ENCODE measurements at places on chromosomes 11 and 22.

- DNase-seq = no peak
Measured at GRCh38 chr11:9231848-9232177, 33.3 kb downstream of the DENND5A start.

DNA sequence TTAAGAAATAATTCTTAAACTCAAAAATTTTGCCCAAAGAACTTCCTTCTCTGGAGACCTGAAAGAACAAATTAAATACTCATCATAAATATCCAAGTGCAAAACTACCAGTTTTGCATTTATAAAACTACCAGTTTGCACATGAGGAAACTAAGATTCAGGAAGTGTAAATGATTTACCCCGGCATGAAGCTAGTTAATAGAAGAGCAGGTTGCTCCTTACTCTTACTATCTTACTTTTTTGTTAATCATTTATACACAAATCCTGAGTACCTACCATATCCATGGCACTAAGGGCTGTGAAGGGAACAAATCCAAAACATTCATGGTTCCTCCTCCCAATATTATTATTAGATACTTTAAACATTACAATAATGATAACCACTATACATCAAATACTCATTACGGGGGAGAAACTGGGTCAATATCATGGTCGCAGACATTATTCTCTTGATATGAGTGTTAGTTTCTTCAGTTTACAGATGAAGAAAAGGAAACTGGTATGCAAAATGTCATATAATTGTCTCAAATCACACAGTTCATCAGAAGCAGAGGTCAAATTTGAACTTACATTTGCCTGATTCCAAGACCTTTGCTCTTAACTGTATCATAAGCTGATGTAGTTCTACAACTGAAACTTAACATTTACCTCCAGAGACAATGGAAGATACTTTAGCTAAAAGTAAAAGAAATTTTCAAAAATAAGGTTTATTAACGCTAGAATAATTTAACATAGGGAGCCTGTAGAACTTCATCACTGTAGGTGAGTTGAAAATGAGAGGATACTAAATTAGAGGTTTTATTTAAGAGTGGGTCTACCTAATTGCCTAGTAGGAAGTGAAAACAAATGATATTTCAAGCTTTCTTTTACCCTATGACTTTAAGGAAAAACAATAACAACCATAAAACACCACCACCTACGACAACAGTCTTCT, 74.5 kb downstream of the FAM76B start:
- no peak for DNase-seq

DNA sequence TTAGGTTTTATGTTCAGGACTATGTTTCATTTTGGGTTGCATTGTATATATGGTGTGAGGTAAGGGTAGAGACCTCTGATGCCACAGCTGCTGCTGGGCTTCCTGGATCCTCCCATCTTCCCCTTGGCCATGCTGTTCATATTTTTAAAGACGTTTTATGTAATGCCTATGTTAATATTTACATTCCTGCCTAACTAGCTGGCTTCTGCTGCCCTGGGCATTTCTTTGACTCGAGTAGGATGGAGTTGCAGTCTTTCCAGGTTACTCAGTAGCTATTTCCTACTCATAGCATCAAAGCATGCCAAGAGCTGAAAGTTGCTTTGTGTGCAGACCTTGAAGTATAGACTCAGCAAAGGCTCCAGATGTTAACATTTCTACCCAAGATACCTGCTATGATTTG, 220.5 kb upstream of the CADM1 start:
- DNase-seq = no peak

DNA sequence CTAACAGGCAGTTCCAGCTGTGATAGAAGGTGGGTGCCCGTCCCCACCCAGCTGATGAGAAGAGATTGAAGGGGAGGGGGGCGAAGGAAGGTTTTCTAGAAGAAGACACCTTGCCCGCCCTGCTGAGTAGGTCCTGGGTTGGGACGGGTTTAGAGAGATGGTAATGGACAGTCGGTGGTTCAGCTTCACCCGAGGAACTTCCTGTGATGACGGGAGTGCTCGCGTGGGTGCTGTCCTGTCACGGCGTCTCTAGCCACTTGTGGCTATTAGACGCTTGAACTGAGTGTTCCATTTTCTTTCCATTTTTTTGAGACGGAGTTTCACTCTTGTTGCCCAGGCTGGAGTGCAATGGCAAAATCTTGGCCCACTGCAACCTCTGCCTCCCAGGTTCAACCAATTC, 27.6 kb upstream of the MGAT3 start:
- no peak for DNase-seq

DNA sequence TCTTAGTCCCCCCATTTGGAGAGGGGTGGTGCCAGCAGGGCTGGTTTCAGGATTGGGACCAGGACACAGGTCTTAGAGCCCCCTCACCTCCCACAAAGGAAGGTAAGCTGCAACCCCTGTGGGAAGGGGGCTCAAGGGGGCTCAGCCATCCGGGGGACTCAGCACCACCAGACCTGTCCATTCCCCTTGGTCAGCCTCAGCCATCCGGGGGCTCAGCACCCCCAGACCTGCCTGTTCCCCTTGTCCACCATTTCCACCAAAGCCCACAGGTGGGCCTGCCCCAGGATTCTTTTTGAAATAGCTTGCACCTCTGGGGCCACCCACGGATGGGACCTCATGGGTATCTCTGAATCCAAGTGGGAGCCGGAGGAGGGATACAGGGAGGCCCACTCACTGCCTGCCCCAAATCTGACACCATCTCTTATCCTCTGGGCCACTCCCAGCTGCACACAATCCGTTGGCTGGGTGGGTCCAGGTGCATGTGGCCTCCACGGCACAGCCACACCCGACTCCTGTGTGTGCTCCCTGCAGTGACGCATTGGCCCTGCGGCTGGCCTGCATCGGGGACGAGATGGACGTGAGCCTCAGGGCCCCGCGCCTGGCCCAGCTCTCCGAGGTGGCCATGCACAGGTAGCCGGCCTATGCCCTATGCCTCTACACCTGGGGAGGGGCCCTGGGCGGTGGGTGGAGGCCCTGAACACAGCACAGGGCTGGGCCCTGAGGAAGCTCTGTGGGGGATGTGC, 15.9 kb downstream of the MCAT start:
- no peak for DNase-seq

GRCh38 chr11:61134801-61135257, 26.4 kb downstream of the VPS37C start:
- no peak for DNase-seq

GRCh38 chr11:120494595-120494994, 17.0 kb upstream of the GRIK4 start:
- no peak for DNase-seq

- no peak for DNase-seq
Measured at GRCh38 chr22:23825246-23825905, 13.4 kb downstream of the DERL3 start.

DNA sequence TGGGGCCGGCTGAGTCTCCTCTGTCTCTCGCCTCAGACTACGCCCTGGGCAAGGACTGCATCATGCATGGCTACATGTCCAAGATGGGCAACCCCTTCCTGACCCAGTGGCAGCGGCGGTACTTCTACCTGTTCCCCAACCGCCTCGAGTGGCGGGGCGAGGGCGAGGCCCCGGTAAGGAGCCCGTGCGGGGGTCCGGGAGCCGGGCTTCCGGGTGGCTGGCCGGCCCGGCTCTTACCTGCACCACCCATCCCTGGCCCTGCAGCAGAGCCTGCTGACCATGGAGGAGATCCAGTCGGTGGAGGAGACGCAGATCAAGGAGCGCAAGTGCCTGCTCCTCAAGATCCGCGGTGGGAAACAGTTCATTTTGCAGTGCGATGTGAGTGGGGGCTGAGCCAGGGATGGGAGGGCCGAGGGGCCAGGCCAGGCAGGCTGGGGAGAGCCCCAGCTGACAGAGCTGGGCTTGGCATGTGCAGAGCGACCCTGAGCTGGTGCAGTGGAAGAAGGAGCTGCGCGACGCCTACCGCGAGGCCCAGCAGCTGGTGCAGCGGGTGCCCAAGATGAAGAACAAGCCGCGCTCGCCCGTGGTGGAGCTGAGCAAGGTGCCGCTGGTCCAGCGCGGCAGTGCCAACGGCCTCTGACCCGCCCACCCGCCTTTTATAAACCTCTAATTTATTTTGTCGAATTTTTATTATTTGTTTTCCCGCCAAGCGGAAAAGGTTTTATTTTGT, 4.1 kb upstream of the ANKRD13D start:
- DNase-seq = no peak

DNA sequence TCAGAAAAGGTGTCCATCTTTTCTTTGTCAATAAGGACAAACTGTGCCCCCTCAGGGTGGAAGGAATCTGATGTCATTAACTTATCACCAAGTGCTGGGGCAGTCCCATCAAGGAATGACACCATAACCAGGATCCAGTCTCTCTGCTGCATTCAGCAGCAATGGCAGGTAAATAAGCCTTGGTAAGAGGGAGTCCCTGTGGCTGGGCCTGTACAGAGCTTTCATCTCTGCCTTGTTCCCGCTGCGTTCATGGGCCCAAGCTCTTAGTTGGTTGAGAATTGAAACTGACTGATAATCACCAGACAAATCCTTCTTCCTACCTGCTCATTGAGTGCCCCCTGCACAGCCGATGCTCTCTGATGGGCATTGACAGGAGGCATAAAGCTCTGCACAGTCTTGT, 22.7 kb downstream of the EIF3F start:
- DNase-seq = no peak

DNA sequence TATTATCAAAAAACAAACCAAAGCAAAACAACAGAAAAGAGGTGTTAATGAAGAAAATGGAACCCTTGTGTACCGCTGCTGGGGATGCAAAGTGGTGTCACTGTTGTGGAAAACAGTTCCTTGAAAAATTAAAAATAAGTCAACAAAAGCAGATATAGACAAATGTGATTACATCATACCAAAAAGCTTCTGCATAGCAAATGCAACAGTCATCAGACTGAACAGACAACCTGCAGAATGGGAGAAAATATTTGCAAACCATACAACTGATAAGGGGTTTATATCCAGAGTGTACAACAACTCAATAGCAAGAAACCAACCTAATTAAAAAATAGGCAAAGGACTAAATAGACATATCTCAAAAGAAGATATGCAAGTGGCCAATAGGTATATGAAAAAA, 22.9 kb upstream of the CARS1 start:
- no peak for DNase-seq

DNA sequence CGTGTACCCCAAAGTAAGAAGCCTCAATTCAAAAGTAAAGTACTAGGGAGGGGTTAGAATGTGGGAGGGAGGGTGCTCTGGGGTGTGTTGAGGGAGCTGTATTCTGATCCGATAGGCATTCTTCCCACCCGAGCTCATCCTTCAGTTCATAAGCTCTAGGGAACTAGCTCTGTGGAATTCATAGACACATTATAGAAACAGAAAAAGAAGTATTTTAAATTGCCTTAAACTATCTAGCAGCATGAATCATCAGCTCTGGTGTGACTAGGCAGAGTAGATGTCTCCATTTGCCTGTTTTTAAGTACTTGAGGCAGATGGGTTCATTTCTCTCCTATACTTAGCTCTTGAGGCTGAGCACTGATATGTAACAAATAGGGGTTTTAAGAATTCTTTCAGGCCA, 7.3 kb upstream of the SGSM3 start:
- no peak for DNase-seq

DNA sequence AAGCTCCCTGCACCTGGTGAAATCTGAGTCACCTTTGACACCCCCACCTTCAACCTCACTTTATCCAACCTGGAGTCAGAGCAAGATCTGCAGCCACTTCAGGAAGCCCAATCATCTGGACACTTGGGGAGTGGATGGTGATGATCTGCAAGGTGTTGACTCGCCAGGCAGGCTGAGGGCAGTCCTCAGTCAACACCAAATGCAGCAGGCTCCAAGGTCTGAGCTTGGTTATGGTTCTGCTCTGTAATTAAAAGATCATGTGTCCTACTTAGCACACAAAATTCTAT, 446.9 kb downstream of the BRD1 start:
- no peak for DNase-seq

DNA sequence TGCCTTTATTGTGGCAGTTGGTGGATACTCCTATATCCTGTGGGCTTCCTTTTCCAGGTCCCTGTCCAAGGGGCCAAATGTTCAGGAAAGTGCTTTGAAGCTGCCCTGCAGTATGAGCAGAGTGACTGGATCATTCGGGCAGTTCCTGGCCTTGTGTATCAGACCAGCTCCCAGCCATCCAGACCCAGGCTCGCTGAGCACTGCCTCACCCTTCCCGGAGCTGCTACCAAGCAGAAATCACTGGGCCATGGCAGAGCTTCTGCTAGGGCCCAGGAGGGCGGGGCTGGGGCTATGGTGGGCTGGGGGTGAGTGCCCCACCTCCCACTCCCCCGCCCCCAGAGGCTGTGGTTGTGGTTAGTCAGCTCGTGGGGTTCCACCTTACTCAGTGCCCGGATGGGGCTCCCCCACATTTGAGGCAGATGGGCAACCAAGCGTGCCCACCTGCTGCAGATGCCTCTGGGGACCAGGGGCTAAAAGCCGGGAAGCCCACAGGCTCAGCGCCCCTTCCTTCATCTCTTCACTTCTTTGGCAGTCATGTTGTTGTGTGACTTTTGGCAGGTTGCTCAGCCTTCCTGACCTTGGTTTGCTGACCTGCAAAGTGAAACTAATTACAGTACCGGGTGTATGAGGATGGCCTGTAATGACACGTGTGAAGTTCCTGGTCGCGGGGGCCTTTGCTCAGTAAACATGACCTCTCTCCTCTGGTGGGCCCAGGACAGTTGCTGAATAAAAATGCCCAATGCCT, 2.1 kb upstream of the LRRC32 start:
- DNase-seq = peak; percentile 33

GRCh38 chr22:21927174-21927823, 25.3 kb downstream of the PPM1F start:
- no peak for DNase-seq

GRCh38 chr11:64752175-64752970, 7.4 kb downstream of the PYGM start:
- no peak for DNase-seq

DNA sequence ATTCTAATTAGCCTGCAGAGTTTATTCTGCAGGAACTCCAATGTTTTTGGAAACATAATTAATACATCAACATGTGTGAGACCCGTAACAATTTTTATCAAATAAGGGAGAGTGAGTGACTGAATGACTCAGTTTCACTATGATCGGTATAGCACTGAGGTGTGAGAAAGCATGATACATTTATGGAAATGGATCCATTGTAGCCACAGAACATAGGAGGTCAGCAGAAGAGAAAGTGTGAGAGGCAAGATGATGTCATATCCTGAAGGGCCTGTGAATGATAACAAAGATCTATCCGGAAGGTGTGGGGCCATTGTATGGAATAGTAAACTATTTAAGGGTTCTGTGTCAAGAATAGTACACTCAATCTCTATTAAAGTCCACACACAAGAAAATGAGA, 1406.1 kb upstream of the TENM4 start:
- DNase-seq = peak; percentile 48

DNA sequence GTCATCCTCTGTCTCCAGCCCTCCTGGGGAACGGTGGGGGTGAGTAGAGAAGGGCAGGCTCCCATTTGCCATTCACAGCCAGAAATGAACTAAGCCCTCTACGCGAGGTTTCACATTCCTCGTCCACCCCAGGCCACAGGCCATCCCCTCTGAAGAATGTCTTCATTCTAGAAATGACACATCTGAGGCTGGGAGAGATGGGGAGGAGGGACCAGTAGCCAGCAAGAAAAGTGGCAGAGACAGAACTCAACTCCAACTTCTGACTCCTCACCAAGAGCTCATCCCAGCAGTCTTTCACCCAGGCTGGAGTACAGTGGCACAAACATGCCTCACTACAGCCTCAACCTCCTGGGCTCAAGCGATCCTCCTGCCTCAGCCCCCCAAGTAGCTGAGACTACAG, 3.4 kb downstream of the CTSF start:
- DNase-seq = no peak

- no peak for DNase-seq
Measured at GRCh38 chr11:106086850-106087249, 9.4 kb downstream of the AASDHPPT start.

Data from activated CD4-positive, alpha-beta T cell treated with anti-CD3 and anti-CD28 coated beads, Interleukin-2, amount 50 U/mL, for 16 hours (primary cell).